ENCODE measurements at places on chromosomes 1 and 21.

GRCh38 chr1:201261771-201262547 is 21.3 kb upstream of the PKP1 start:
- DNase-seq = no peak

DNA sequence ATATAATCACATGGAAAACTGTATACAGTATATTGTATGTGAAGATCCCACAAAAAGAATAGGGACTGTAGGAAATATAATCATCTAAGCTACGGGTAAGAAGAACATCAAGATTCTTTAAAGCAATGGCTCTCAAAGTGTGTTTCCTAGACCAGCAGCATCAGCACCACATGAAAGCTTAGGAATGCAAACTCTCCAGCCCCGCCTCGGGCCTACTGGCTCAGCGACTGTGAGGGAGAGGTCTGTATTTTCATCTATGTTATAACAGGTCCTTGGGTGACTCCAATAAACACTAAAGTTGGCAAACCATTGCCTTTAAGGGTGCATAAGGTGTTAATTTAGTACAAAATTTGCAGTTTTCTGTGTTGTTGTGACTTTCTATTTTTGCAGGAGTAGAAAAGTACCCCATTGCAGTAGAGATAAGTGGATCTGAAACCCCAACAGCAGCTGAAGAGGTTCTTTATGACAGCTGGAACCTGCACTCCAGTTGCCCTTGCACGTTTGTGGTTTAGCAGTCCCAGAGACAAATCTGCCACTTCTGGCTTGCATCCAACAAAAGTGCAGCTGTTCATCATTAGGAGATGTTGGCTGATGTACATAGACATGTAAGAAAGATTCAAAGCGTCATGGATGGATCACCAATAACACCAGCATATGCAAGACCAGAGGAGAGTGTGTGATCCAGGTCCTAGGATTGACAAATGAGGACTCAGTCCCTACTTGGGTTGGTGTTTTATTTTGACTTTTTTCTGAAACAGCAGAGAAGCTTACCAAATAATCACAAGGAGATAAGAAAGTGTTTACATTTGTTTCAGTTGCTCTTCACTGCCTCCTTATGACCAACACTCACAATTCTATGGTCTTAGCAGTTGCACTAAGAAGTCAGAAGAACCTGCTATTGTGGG is 15.9 kb upstream of the IFNAR1 start:
- DNase-seq = no peak

GRCh38 chr1:205199090-205199930 is 12.2 kb downstream of the DSTYK start:
- no peak for DNase-seq

- no peak for DNase-seq
Measured at GRCh38 chr1:29655945-29656850, 419.9 kb downstream of the PTPRU start.
